ENCODE measurements at places on chromosomes 2 and 18.

DNA sequence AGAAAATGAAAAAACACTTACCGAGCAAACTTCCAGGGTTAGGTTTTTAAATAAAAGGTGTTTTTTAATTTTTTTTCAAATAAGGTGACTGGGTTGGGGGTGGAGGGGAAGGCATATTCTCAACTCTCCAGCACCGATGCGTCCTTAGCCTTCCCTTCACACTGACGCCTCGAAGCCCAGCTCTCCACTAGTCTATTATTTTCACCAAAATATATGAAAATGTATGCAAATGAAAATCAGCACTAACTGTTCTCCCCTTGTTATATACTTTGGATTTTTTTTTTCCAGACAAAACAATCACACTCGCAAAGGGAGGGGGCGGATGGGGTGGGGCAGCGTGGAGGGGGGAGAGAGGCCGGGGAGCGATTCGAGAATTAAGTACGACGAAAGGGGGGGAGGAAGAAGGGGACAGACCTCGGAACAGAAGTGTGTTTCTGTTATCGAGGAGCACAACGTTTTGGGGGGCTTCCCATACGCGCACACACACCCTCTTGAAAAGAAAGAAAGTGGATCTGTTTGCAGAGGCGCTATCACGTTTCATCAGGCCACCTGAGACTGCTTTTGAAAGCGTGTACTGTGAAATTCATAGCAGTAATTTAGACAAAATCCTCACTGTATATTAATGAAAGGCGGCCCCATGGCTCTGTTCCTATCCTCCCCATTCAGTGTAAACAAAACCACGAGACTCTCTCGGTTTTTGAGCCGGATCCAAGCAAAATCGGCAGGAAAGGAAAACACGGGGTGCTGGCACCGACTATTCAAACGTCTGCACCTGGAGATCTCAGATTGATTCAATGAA is 2.4 kb upstream of the POU3F3 start:
- no peak for DNase-seq

DNA sequence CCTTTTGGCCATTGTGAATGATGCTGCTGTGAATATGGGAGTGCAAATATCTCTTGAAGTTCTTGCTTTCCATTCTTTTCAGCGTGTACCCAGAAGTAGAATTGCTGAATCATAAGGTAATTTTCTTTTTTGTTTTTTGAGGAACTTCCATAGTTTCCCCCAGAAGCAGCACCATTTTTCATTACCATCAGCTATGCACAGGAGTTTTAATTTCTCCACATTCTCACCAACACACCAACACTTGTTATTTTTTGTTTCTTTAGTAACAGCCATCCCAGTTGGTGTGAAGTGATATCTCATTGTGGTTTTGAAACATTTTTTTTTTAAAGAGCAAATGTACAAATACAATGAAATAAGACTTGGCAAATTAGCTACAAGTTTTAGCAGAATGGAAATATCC is 21.3 kb downstream of the POU3F3 start:
- DNase-seq = no peak

GRCh38 chr2:141899740-141900139 is 231.1 kb downstream of the LRP1B start:
- no peak for DNase-seq

DNA sequence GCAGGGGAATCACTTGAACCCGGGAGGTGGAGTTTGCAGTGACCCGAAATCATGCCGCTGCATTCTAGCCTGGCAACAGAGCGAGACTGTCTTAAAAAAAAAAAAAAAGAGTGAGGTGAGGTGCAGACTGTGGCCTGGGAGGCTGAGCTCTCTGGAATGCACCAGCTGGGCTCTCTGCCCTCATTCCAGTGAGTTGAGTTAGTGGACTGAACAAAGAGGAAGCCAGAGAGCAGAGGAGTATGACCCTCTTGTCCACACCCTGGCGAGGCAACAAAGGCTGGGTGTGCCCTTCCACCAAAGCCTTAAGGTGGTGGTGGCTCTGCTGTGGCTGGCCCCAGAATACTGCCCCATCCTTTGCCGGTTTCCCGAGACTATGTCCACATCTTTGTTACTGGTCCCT is 71.3 kb upstream of the ACKR3 start:
- no peak for DNase-seq

GRCh38 chr2:223068071-223068470 is 16.1 kb downstream of the KCNE4 start:
- no peak for DNase-seq

- DNase-seq = no peak
Observed at GRCh38 chr2:144132357-144132756, 387.6 kb downstream of the ZEB2 start.

GRCh38 chr2:159617100-159617499 is 752 bp upstream of the BAZ2B start:
- DNase-seq = no peak

- DNase-seq = no peak
Observed at GRCh38 chr18:78732273-78733210, 247.1 kb upstream of the SALL3 start.

GRCh38 chr2:237300739-237301138 is 113.2 kb downstream of the COL6A3 start:
- no peak for DNase-seq

DNA sequence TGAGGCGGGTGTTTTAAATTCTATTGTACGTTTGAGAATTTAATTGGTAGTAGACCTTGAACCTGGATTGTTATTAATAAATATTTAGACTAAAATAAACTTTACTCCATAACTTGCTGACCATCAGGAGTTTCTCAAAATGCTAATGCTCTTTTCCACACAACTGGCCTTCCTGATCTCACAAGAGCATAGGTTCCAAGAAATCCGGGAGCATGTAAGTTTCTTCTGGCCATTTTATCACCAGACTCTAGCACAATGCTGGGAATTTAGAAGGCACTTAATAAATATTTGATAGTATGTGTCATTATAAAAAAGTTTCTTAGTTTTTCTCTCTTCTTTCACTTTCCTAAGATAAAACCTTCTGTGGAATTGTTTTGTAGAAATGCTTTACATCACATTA is 2047.1 kb downstream of the SUCLG1 start:
- no peak for DNase-seq

DNA sequence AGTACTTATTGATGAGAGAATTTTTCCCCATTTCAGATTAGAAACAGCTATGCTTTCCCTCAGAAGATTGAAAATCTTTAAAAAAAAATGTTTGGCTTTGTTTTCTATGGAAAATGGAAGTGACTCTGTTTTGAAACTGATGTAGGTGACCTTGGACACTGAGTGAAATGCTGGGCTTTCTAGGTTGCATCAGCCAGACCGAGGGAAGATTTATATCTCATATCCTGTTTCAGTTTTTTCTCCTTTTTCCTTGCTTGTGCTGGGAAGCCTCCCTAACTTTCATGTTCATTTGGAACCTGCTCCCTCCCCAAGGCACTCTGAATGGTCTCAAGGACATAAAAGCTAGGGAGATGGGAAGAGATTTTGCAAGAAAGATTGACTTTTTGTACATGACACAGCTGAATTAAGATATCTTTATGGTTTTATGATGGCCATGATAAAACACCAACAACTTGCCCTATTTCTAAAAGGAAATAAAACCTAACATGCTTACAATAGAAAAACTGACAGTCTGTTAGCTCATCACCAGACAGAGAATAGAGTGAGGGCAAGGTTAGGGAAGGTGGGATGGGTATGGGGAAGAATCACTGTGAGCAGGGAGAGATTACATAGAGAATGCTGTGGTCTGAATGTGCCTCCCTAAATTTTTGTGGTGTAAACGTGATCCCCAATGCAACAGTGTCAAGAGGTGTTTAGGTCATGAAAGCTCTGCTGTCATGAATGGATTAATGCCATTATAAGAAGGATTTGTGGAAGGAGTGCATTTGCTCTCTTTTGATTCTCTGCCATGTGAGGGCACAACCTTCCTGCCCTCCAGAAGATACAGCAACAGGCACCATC is 249.7 kb downstream of the TPGS2 start:
- no peak for DNase-seq

DNA sequence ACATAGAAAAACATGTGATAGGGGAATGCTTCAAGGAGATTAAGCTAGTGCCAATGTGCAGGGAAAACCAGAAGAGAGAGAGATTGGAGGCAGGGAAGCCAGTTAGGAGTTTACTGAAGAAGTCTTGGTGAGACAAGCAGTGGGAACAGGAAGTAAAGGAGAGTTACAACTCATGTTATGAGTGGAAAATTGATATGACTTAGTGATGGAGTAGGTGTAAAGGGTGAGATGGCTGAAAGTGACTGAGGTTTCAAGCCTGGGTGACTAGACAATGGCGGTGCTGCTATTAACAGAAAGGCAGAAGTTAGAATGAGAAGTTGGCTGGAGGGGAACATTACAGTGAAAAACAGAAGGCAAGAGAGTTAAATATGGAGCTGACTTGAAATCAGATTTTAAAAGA is 16.5 kb downstream of the DOK1 start:
- DNase-seq = no peak
